ENCODE measurements at places on chromosomes 2 and 18.

- DNase-seq = no peak
These were observed 45.8 kb upstream of the RBM44 start for GRCh38 chr2:237752761-237753165.

- DNase-seq = no peak
These were observed 83.5 kb upstream of the GPR45 start for GRCh38 chr2:105158002-105158401.

- DNase-seq = no peak
These were observed 219.7 kb upstream of the STK17B start for GRCh38 chr2:196391149-196391479.

DNA sequence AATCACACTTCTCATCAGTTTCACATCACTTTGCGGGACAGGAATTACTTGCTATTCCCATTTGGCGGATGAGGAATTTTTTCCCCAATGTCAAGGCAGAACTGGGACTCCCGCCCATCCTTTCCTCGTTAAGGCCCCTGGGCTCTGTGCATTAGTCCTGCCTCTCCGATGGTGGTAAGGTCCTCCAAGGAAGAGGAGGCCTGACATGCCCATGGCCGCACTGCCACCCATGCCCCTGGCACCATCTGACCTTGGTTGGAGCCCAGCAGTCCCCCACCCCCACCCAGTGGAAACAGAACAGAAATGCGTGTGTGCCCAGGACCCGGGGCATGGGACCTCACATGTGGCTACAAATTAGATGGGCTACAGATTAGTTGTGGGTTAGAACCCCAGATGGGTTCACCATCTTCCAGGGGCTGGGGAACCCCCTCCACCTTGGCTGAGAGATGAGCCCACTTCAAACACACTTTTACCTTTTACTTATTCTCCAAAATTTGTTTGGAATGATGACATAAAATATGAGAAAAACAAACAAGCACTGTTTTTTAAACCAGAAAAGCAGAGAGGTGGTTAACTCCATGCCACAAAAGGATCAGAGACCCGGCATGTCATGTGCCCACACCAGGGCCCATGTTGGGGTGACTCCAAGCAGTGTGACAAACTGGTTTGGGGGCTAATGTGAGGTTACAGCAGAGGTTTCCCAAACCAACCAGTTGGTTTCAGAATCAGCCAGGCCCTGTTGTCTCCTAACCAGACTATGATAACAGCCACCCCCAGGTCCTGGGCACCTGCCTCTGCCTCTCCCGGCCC is 11.0 kb upstream of the DUSP2 start:
- no peak for DNase-seq

DNA sequence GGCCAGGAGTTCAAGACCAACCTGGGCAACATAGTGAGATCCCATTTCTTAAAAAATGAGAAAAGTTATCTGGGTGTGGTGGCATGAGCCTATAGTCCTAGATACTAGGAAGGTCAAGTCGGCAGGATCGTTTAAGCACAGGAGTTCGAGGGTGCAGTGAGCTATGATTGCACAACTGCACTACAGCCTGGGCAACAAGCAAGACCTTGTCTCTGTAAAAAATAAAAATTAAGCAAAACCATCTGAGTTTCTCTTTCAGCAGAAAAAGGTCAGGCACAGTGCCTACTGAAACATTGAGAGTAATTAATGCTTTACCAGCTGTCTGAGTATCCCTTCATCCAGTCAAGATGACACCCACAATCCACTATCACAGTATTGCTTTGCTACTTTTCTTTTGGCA is 258.3 kb downstream of the MBD5 start:
- no peak for DNase-seq

- DNase-seq = no peak
These were observed 199.5 kb downstream of the SETBP1 start for GRCh38 chr18:44880170-44880569.

GRCh38 chr2:20583425-20583881 is 67.4 kb downstream of the HS1BP3 start:
- no peak for DNase-seq

DNA sequence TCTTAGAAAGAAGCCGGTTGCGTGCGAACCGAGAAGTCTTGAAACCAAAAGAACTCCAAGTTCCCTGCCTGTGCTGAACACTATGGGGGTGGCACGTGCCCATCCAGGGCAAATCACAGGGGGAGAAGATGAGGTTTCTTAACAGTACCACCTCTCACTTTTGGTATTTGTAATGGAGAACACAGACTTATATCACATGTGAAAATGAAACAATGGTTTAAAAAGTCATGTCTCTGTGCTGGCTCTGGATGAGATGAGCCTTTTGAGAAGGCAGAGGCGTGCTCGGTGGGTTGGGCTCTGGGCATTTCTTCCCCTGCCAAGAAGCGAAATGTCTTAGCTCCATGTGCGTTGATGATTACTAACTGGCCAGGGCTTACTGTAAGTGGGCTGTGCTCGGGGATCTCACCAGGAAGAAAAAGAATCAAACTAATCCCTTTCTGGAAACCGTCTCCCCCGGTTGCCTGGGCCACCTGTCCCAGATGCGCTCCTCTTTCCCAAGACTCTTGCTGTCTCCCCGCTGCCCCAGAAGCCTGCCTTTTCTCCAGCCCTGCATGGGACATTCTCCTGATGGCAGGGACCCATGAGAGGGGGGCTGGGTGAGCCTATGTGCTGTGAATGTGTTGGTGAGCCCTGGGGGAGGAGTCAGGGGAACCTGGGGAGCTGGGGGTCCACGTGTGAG is 252.9 kb downstream of the PRKCE start:
- no peak for DNase-seq

DNA sequence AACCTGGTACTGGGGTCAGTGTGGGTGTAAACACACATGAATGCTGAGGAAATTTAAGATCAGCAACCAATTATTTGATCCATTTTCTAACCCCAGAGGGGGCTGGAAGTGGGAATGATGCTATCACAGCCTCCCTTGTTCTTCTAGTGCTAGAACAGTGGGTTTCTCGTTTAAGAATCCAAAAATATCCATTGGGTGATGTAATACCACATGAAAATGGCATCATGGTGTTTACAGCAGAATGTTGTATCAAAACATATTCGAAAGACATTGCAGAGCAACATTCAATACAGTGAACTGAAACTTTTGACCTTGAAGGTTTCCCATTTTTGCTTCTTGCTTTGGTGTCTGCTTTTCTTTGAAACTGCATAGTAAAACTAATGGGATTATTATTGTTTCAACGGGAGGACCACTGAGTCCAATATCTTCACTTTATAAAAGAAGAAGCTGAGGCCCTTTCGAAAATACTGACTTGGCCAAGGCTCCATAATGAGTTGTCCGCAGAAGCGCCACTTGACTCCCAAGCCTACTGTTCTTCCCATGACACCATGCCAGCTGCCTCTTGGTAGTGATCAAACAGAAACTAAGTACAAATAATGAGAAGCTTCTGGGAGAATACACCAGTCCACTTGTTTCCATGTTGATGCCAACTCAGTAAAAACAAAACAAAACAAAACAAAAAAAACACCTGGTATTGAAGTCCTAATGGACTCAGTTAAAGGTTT is 106.1 kb downstream of the COLEC12 start:
- DNase-seq = no peak

DNA sequence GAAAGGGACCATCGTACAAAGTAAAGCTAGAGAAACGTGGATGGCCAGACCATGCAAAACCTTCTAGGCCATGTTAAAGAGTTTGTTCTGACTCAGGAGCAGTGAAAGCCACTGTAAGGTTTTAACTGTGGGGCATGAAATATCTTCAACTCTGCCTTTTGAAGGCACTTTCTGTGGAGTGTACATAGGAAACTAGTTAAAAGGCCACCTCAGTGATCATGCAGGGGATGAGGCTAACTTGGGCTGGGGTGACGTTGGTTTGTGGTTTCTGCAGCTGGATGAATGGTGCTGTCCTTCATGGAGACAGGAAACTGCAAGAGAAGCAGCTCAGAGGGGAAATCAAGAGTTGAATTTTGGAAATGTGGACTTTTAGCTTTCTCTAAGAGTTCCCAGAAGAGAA is 190.7 kb downstream of the CDCA7 start:
- no peak for DNase-seq

GRCh38 chr2:157684940-157685466 is 56.3 kb upstream of the ACVR1C start:
- DNase-seq = no peak

- no peak for DNase-seq
These were observed 10.3 kb upstream of the HOXD1 start for GRCh38 chr2:176178038-176178756.

GRCh38 chr2:217262911-217263310 is 403.0 kb upstream of the TNP1 start:
- no peak for DNase-seq

- no peak for DNase-seq
These were observed 39.0 kb upstream of the PPP4R1 start for GRCh38 chr18:9653390-9653789.

DNA sequence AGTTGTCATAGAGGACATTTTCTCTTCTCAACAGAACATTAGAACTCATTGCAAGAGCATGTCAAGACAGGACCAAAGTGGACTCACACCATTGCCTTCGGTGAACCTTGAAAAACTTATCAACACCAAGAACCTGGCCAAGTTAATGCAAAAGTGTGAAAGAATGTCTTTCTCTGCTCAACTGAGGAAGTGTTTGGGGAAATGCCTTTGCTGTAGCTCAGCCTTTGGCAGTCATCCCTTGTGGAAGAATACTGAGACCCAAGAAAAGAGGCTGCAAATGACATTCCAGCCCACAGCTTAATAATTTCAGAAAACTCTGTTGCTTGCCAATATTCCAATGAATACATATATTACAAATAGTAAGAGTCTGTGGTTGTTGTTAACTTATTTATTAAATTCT is 728.8 kb upstream of the PIK3C3 start:
- no peak for DNase-seq

DNA sequence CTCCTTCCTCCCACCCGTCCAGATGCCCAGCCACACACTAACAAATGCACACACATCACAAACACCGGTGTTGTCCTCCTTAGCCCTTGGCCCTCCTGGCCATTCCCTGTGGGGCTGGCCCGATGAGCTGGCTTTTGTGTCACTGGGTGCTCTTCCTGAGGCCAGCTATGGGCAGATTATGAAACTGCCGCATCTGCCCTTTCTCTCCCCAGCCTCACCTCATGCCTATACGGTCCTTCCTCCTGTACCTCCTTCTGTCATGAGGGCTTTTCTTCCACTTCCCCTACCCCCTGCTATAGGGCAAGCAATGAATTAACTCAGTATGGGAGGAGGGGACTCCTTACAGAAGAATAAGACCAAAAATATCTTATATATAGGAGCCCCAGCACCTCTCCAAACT is 10.3 kb upstream of the INO80C start:
- no peak for DNase-seq

GRCh38 chr2:150391779-150392178 is 95.7 kb downstream of the RND3 start:
- DNase-seq = no peak

DNA sequence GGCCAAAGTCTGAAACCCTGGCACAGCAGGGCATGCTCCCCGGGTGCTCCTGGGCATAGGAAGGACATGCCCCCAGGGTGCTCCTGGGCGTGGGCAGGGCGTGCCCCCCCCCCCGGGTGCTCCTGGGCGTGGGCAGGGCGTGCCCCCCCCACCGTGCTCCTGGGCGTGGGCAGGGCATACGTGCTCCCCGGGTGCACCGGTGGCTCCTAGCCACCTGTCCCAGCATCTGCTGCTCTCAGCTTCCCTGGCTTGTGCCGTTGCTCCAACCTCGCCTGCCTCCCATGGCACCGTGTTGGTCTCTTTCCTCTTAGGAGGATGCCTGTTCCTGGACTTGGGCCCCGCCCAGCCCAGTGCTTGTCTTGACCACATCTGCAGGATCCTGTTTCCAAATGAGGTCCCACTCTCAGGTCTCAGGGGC is 95.6 kb upstream of the CTDP1 start:
- DNase-seq = no peak

DNA sequence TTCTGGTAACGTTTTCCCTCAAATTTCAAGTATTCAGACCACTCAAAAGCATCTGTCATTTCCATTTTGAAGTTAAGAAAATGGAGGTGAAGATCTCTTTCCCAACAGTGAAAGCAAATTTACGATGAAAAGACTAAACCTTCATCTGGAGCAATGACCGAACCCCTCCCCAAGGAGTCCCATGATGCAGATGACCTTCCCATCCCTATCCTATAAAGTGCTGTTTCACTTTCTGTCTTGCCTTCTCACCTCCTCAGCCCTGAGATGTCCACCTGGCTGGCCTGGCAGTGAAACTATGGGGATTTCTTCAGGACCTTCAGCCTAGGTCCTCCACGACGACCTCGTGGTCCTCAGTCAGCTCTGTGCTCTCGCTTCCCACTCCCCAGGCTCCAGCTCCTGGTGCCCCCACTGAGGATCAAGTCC is 925 bp upstream of the NPC1 start:
- DNase-seq = no peak

- DNase-seq = no peak
These were observed 268.2 kb downstream of the PRKCE start for GRCh38 chr2:45919711-45920111.

- no peak for DNase-seq
These were observed 255.1 kb downstream of the STK39 start for GRCh38 chr2:167992278-167992677.

DNA sequence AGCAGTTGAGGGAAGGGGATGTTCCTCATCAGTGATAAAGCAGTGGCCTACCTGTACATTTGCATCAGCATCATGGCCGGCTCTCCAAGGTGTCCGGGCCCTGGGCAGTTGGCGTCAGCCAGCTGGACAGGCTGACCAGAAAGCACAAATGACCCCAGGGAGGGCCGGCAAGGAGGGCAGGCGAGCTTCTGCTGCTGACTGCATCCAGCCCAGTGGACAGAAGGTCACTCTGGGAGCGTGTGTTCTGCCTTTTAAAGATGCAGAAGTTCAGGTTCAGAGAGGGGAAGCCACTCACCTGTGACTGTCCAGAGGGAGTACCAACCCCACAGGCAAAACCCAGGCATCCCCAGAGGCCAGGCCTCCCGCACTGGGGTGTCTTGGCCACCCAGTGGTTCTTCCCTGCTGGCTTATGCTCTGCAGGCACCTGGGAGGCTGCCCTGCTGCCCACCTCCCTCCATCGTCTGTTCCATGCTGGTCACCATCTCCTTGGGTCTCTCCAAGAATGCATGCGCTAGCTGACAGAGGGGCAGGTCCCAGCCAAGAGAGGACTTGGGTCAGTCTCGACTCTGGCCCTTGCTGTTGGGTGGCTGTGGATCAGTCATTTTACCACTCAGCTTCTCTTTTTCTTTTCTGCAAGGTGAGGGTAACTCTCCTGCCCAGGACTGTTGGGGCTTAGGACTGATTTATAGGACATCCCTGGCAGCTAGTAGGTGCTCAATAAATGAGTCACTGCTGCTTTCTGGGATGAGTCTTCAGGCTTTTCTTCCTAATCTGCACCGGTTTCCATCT is 89.9 kb downstream of the INHBB start:
- DNase-seq = no peak

GRCh38 chr18:7630731-7631442 is 63.8 kb downstream of the PTPRM start:
- DNase-seq = no peak

- no peak for DNase-seq
These were observed 11.1 kb upstream of the LOXHD1 start for GRCh38 chr18:46668135-46668534.

DNA sequence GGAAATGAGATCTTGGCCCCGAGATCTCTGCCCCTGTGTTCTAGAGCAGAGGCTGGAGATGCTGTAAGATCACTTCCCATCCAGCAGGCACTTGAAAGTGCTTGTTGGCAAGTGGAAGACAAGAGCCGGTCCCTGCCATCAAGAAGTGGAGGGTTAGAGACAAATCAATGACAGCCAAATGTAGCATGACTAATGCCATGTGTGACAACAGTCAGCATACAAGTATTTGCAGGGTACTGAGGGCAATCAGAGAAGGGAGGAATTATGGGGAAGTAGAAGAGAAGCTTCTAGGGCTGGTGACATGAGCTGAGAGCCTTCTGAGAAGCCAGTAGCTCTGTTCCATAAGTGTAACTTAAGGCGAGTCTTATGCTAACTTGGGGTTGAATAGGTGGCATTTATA is 58.6 kb downstream of the TMEM17 start:
- no peak for DNase-seq

Data from stimulated activated CD8-positive, alpha-beta memory T cell treated with anti-CD3 and anti-CD28 coated beads, Interleukin-7, amount 100 ng/mL, for 1 hour (primary cell).